Common myeloid progenitor, CD34-positive (primary cell): ENCODE measurements at places on chromosomes 7 and 10.

DNA sequence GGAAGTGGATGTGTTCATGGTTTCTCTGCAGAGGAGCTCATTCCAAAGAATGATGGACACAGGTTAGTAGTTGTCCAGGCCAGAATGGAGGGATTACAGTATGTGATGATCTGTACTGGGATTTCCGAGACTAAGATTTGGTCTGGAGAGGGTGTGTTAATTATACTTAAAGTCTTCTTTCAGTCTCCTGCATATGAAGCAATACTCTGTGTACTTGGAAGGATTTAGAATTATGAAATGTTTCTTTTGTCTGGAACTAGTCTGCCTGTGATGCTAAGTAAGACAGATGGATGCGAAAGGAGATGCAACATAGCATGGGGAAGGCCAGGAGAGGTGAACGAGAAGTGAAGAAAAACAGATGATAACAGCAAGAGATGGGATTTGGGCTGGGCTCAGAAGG is 305.1 kb upstream of the LYZL1 start:
- no peak for DNase-seq

DNA sequence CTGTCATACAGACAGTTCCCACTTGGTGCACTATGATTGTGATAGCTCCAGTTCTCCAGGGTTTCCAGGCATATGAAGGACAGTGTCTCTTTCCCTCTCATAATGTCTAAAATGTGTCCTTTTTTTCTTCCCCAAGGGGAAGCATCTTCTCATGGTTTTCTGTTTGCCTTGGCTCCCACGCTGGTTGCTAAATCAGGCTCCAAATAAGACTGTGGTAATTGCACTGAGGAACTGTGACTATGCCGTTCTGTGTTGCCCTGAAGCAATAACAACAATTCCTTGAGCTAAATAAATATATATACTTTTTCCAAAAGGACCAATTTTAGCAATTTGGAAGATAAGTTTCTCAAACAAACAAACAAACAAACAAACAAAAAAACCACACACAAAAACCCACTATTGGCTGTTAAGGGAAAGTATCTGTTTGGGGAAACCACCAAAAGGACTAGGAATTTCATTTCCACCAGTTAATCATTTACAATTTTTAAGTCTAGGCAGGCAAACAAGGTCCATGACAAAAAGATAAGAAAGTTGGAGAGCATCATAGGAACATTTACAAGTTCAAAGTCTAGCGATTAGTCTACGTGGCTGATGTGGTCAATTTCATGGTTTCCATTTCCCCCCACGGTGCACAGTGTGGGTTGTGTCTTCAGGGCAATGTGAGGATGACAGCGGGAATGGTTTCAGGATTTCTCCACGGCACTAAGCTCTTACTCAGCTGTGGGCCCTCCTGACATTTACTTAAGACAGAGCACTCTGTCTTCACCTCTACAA is 62.4 kb downstream of the THNSL1 start:
- no peak for DNase-seq

DNA sequence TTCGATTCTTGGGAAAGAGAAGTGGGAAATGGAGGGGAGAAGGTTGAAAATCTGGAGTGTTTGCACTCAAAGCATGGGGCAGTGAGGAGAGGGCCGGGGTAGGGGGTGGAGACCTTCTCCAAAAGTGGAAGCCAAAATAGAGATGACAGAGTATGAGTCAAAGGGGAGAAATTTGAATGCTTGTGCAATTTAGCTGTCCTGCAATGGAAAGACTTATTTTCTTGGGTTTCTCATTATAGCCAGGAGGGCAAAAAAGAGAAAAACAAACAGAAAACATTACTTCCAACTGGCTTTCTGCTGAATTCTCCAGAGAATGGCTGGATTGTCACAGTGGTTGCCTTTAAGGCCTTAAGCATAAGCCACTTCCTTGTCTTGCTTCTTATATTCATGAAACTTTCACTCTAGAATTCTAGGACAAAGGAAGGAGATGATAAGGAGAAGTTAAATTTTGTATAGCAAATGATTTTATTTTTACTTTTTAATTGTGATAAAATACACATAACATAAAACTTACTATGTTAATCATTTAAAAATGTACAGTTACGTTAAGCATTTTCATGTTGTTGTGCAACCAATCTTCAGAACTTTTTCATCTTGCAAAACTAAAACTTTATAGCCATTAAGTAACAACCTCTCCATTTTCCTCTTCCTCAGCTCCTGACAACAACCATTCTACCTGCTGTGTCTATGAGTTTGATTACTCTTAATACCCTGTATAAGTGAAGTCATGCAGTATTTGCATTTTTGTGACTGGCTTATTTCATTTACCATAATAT is 100.2 kb downstream of the GPR85 start:
- DNase-seq, result no peak

GRCh38 chr7:94253686-94254085 is 141.0 kb upstream of the COL1A2 start:
- DNase-seq, result no peak

DNA sequence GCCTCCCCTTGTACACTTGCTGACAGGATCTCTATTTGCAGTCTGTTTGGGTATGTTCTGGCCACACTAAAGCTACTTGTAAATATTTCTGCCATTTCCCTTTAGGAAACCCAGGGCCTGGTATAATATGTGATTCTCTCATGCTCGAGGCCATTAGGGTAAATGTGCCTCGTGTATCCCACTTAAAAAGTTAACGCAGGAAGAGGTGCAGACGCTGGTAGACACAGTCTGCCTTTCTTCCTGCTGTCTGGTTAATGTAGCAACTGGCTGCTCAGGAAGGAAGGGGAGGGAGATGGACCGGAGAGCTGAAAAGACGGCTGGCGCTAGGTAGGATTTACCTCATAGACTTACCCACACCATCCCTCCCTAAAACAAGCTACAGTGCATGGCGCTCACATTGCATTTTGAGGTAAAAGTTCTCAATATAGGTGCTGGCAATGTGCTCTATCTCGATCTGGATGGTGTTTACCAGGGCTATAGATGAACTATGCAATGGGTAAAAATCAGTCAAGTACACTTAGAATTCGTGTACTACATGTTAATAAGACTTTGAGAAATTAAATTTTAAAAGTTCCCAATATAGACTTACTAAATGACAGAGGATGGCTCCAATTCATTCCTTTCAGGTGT is 125.9 kb downstream of the JAZF1 start:
- no peak for DNase-seq

- no peak for DNase-seq
Measured at GRCh38 chr7:48741545-48741944, 182.8 kb upstream of the CDC14C start.

DNA sequence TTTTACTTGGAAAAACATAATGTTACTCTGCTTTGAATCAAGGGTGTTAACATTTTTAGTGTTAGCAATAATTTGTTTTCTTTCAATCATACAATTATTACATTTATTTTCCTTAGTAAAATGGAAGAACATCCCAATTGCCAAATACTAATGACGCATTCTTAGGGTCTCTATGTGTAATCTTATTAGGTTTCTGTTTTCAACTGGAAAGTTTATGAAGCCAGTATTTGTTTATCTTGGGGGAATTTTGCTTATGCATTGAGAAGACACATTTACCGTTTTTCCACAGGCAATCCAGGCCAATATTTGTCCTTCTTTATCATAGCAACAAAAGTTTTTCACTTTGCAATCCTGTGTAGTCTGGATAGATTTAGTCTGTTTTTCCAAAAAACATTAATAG is 134.5 kb downstream of the CPED1 start:
- no peak for DNase-seq

GRCh38 chr7:126569402-126569801 is 683.3 kb downstream of the GRM8 start:
- peak; percentile 34 for DNase-seq

GRCh38 chr7:151059367-151060112 is at the start of gene SLC4A2:
Gene SLC4A2 (plus strand): TSS chr7:151059589. CDS start chr7:151061988, 2,399 bp downstream.
- DNase-seq, result peak; percentile 71

GRCh38 chr10:2401459-2401858 is 664.1 kb upstream of the ADARB2 start:
- DNase-seq, result no peak

GRCh38 chr10:89981891-89982290 is 280.5 kb downstream of the KIF20B start:
- DNase-seq, result no peak

DNA sequence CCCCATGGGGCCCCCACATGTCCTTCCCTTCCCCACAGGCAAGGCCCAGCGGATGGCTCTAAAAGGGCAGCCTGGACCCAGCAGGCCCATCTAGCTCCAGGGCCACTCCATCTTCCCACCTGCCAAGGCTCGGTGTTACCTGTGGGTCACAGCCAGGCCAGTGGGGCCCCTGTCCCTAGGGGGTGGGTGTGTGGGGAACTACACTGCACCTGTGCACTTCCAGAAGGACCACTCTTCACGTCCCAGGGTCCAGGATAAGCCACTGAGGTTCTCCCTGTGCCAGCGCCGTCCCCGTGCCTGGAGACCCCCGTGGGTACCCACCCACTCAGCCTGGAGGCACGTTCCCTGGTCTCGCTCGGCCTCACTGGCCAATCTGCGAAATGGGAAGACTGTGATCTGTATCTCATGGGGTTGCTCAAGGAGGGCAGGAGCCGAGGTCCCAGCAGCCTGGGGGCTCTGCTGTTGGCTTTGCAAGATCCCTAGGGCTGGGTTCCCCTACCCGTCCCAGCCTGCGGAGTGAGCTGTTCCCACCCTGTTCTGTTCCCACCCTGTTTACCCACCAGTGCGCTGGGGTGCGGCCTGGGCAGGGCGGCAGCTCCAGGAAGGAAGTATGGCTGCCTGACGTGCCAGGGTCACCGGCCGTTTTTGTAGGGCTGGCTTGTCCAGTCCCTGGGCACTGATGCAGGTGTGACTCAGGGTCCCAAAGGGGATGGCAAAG is 4.6 kb downstream of the PWWP2B start:
- DNase-seq, result no peak

- DNase-seq, result no peak
Measured at GRCh38 chr7:135121868-135122267, 26.0 kb upstream of the TMEM140 start.

DNA sequence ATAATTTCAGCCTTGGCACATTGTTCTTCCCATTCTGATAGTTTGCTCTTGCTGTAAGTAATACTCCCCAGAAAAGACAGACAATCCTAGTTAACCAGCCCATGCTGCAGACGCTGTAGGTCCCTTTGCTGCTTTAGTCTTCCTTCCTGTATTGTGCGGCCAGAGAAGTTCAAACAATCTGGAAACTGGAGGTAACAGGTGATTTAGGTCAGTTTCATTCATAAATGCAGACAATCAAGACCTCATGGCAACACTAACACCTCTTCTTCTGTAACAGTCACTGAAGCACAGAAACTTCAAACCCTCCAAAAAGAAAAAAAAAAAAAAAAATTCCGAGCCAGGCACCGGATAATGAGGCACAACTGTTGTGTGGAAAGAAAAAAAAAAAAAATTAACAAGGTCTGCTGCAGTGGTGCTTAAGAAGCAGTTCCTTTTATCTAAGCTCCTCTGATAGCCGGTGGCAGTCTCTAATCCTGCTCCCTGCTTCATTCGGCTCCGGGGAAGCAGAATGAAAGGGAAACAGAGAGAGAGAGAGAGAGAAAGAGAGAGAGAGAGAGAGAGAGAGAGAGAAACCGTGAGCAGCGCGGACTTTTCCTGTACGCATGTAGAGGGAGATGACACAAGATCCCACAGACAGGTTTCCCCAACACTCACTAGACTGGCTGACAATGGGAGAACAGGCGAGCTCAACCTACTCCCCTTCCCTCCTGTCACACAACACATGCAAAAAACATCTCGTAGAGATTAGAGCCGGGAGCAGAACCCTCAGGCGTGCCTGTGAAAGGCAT is at the start of gene SEMA3A:
TSS of gene SEMA3A (minus strand) at position 306 of the 788 bp plus-strand sequence. CDS start at position 103, 203 bp downstream.
- DNase-seq, result peak; percentile 66

DNA sequence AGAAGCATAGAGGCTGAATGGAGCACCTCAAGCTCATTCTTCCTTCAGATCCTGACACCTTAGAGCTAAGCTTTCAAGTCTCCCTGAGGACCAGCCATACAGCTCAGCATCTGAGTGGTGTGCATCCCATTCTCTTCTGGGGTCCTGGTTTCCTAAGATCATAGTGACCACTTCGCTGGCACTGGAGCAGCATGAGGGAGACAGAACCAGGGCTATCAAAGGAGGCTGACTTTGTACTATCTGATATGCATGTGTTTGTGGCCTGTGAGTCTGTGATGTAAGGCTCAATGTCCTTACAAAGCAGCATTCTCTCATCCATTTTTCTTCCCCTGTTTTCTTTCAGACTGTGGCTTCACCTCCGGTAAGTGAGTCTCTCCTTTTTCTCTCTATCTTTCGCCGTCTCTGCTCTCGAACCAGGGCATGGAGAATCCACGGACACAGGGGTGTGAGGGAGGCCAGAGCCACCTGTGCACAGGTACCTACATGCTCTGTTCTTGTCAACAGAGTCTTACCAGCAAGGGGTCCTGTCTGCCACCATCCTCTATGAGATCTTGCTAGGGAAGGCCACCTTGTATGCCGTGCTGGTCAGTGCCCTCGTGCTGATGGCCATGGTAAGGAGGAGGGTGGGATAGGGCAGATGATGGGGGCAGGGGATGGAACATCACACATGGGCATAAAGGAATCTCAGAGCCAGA is 31.0 kb downstream of the PRSS2 start:
- no peak for DNase-seq

DNA sequence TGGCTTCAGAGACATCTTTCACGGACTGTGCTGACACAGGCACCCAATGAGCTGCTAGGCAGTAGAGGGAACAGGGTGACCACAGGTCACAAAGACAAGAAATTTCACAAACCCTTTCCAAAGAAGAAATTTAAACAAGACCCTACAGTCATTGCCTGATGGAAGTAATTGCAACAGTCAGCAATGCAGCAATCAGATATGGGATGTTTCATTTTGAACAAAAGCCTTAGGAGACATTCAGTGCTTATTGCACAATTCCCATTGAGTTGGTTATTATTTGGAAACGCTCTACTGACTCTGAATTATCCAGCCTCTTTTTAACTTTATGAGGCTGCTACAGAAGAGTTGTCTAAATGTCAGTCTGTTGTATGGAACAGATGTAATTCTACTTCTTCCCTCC is 85.5 kb downstream of the ETV1 start:
- no peak for DNase-seq

DNA sequence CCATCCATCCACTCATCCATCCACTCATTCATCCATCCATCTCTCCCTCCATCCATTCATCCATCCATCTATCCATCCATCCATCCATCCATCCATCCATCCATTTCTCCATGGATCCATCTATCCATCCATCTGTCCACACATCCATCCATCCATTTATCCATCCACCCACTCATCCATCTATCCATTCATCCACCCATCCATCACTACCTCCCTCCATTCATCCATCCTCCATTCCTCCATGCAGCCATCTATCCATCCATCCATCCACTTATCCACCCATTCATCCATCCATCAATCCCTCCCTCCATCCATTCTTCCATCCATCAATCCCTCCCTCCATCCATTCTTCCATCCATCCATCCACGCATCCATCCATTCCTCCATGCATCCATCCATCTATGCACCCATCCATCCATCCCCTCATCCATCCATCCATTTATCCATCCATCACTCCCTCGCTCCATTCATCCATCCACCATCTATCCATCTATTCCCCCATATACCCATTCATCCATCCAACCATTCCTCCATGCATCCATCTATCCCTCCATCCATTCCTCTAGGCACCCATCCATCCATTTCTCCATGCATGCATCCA is 21.1 kb downstream of the ELN start:
- no peak for DNase-seq
